ENCODE measurements at places on chromosomes 6 and 20.

DNA sequence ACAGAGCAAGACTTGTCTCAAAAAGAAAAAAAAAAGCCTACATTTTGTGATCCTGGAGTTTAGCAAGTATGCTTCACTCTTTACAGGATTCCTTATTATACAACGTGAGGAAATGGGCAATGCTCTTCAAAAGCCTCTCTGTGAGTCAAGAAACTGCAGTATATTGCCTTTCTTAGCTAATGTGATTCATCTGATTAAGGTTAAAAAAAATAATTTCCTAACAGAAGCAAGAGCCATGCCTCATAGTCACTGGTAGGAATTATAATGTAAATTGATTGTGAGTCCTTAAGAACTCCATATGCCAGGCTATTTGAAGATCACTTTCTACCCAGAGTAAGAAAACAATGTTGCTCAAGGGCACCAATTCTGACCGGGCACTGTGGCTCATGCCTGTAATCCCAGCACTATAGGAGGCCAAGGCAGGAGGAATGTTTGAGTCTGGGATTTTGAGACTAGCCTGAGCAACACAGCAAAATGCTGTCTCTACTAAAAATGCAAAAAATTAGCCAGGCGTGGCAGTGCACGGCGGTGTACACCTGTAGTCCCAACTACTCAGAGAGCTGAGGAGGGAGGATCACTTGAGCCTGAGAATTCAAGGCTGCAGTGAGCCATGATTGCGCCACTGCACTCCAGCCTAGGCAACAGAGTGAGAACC is 43.3 kb downstream of the SLC26A8 start:
- no peak for DNase-seq

DNA sequence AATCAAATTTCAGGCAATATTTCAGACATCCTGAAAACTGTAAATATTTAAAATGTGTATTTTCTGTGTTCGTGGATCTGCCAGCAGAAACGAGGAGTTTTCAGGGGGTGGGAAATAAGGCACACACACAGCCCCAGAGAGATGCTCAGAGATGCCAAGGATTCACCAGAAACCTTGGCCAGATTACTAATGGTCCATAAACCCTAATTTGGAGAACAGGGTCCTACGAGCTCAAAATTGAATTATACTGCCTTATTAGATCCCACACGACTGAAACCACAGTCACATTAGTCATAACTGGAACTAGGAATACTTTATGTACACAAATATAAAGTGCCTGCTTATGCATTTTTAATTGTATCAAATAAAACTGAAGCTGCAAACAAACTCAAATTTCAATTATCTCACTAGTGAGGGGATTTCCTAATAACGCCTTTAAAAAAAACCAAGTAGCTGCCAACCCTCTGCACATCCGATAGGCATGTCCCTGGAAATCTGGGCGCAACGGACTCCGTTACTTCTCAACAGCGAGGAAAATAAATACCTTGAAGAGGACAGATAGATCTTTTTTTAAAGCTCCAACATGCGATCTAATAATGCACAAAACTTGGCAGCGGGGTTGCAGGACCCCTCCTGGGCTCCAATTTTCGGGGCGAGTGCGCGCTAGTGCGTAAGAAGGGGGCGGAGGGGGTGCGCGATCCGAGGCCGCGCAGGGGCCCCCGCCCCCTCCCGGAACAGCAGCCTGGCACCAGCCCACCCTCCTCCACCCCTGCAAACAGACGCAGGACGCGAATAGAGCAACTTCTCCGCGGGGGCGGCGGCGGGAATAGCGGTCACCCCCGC is 897 bp downstream of the CHD6 start:
- peak; percentile 65 for DNase-seq

DNA sequence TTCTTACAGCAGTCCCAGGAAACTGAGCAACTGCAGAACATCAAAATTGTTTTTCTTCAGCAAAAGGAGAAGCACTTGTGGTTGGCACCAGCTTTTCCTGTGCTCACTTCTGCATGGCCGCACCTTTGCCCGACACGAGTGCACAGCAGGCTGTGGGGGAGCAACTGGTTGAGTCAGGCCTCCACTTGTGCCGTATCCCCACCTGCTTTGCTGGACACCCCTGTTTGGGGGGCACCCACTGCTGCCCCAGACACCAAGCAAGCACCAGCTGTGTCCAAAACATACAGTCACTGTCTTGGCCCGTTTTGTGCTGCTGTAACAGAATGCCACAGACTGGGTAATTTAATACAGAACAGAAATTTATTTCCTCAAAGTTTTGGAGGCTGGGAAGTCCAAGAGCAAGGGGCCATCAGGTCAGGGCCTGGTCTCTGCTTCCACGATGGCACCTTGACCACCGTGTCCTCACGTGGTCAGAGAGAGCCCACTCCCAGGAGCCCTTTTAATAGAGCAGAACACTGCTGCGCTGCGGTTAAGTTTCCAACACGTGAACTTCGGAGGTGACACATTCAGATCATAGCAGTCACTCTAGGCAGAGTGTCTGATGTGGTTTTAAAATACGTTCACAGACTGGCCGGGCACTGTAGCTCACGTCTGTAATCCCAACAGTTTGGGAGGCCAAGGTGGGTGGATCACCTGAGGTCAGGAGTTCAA is 8.7 kb upstream of the GMEB2 start:
- DNase-seq: no peak

- no peak for DNase-seq
Measured at GRCh38 chr6:21201637-21202350, 391.8 kb upstream of the SOX4 start.

DNA sequence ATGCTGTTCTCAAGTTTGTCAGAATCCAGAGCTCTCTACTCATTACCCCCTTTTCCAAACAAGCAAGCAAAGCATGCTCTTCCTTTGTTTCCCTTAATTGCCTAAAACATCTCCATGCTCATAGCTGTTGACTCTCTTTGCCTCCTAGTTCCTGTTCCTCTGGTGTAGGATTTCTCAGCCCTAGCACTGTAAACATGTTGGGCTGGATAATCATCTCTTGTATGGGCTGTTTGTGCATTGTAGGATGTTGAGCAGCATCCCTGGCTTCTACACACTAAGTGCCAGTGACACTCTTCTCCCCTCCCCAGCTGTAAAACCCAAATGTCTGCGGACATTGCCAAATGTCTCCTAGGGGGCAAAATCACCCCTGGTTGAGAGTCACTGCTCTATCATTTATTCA is 14.0 kb downstream of the PPARD start:
- DNase-seq: no peak
